Cortex of kidney (tissue), 1 donor: ENCODE measurements at places on chromosomes 16 and 17.

DNA sequence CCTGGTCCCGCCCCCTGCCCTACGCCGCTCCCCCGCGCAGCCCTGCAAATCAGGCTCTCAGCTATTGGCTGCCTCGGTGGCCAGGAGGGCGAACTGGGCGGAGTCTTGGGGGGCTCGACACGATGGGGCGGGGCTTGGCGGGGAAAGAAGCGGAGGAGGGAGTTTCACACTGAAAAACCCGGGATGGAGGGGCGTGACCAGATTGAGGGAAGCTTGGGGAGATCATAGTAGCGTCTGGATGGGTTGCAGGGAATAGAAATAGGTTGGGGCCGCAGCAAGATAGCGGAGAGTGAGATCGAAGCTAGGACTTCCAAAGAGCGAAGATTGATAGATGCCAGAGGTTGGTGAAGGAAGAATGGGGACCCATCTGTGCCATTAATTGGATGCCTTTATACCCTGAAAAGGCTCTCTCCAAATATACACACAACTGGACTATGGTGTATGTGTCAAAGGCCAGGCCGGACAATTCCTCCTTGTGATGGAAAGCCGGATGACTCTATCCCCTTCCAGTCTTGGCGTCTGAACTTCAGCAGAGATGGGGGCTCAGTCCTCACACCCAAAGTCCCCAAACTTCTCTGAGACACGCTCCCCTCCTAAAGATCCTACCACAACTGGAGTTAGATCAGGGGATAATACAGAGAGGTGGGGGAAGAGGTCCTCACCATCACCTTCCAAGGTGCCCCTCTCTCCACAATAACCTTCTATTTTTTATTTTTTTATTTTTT lies 376 bp upstream of the STAC2 start:
- no peak for DNase-seq

DNA sequence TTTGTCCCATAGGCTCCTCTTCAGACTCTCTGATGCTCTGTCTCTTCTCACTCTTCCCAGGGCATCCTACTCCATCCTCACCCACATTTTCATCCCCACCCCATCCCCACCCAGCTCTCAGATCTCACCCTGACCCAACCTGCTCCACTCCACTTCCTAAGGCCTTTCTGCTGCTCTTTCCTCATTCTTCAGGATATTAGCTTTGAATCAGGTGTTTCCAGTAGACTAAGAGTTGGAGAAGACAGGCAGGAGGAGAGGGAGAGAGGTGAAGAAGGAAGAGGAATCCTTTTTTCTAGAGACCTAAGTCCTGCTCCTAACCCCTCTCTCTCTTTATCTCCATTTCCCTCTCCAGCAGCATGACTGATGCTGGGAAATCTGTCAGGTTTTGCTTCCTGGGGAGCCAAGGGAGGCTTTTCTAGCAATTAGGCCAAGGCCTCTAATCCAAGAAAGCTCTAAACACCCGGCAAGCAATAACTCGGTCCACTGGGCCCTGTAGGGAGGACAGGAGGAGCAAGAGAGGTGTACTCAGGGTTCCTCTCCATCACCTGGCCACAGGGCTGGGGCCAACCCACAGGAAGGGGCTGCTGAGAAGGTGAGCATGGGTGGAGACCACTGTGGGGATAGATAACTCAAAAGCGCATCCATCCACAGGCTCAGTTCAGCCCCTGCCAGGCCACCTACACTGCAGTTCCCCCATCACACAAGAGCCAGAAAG lies 133.3 kb downstream of the TMEM132E start:
- no peak for DNase-seq

GRCh38 chr17:50039058-50039457 lies 16.9 kb upstream of the ITGA3 start:
- DNase-seq: no peak

DNA sequence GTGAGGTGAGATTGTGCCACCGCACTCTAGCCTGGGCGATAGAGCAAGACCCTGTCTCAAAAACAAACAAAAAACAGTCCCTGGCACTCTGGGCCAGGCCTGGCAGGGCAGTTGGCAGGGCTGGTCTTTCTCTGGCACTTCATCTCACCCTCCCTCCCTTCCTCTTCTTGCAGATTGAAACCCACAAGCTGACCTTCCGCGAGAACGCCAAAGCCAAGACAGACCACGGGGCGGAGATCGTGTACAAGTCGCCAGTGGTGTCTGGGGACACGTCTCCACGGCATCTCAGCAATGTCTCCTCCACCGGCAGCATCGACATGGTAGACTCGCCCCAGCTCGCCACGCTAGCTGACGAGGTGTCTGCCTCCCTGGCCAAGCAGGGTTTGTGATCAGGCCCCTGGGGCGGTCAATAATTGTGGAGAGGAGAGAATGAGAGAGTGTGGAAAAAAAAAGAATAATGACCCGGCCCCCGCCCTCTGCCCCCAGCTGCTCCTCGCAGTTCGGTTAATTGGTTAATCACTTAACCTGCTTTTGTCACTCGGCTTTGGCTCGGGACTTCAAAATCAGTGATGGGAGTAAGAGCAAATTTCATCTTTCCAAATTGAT lies 24.8 kb downstream of the STH start:
- no peak for DNase-seq

DNA sequence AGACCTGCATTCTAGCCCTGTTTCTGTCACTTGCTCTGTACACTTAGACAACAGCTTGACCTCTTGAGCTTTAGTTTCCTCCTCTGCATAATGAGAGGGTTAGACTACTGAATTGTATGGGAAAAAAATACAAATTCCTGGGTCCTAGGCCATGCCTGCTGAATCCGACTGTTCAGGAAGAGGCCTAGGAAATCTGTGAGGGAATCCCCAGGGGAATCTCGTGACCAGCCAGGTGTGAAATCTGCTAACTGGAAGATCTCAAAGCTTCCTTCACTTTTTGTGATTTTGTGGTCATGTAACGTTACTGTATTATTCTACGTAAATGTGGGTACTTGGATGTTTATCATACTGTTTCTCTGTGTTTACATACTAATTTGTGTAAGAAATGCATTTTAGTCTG lies 58.2 kb downstream of the CYLD start:
- no peak for DNase-seq

GRCh38 chr17:74528491-74529199 lies 2.6 kb downstream of the CD300LB start:
- DNase-seq: no peak
